Stimulated activated CD4-positive, alpha-beta T cell treated with anti-CD3 and anti-CD28 coated beads, Interleukin-4, amount 100 ng/mL, for 24 hours (primary cell): ENCODE measurements at places on chromosomes 6 and 20.

DNA sequence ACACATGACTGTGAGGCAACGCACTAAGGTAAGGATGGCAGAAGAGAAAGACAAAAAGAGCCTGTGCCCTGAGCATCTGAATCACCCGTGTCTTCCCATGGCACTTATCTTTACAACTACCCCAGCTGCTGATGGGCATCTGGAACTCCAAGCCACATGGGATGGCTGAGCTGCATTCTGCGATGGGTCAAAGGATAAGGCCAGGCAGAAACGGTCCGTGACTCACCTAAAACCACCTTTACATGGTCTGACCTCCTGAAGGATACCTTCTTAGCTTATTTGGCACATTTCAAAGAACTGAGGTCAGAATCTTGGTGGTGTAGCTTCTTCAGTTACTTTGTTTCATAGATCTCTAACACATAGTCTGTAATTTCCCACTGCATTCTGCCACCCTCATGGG lies 99.7 kb downstream of the DNAH8 start:
- DNase-seq = no peak

- no peak for DNase-seq
Measured at GRCh38 chr6:150144294-150144868, 1.5 kb downstream of the PPP1R14C start.

DNA sequence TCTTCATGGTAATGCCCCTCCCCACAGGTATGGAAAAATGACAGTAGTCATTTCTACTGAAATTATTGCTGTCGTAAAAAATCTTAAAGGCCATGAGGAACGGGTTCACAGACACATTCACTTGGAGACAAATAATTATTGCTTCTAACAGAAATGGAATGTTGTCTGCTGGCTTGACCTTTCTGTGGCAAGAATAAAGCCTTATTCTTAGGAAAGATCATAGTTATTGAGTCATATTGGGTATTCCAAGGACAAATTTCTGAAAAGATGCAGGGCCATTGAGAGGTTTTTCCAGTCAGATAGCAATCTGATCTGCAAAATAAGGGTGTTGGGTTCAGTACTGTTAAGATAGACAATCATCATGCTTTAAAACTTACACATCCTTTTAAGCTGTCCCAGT lies 29.2 kb downstream of the AKAP7 start:
- no peak for DNase-seq

DNA sequence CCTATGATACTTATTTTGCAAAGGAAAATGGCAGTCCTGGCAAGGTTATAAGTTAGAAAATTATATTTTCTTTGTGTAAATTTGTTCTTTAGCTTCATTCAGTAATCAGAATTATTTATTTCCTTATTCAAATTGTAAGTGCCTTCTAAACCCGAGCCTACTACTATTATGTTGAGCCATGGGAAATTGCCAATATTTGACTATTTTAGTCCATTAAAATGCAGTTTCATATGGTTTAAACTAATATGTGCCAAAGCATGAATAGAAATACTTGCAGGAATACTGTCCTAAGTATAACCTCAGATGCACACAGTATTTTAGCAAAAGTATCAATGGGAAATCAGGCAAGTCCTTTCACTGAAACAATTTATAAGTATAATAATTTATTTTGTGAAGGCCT lies 228.4 kb downstream of the LAMA2 start:
- DNase-seq = no peak

- no peak for DNase-seq
Measured at GRCh38 chr6:161630674-161631073, 356.8 kb upstream of the AGPAT4 start.

DNA sequence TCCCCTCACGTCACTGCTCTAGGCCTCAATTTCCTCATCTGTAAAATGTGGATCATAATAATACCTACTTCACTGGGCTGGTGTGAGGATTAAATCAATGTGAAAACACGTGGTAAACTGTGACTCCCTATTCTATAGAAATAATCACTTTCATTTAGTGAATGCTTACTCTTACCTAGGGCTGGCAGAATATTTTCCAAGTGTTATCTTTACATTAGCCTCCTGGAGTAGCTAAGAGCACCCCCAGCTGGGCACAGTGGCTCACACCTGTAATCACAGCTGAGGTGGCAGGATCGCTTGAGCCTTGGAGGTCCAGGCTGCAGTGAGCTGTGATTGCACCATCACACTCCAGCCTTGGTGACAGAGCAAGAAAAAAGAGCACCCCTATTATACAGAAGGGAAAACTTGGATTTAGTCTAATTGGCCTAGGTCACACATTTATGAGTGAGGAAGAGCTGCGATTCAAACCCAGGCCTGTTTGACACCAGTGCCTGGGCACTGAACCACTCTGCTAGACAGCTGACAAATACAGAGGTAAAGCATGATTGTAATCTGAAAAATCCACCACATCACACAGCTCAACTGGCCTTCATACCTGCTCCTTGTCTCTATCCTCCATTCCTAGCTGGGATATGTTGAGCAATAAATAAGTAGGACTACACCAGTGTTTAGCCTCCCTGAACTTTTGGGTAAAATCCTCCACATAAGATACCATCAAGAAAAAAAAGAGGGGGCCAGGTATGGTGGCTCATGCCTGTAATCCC lies 1.4 kb upstream of the SNTA1 start:
- peak; percentile 19 for DNase-seq

DNA sequence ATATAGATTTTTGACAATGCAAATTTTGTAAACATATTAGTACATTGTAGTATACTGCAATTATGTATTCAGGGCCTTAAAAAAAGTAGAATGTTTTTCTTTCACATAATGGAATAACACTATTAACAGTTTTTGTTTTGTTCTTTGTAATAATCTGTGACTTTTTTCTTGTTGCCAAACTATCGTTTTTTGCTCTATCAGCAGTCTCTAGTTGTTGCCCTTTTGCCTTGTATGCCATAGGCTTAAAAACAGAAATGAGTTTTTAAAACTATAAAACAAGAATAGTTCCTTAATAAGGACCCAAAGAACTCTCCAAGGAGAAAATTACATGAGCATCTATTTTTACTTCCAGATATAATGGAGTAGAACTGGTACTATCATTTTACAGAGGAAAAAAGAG lies 29.5 kb downstream of the REPS1 start:
- DNase-seq = no peak

DNA sequence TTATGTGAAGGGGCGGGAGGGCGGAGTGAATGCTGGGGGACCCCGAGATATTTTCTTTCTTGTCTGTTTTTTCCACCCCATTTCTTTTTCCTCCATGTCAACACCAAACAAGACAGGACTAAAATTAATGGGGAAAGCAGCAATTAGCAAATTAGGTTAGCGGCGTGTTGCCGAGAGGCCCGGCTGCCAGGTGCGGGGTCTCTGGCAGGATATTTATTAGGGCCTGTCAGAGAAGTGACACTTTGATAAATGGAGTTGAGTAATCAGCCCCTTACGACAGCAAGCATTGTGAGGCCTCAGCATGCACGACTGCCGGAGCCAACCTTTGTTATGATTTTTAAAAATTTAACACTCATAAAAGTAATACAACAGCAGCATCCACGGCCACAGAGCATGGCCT lies 193.8 kb downstream of the DHX35 start:
- DNase-seq = no peak

DNA sequence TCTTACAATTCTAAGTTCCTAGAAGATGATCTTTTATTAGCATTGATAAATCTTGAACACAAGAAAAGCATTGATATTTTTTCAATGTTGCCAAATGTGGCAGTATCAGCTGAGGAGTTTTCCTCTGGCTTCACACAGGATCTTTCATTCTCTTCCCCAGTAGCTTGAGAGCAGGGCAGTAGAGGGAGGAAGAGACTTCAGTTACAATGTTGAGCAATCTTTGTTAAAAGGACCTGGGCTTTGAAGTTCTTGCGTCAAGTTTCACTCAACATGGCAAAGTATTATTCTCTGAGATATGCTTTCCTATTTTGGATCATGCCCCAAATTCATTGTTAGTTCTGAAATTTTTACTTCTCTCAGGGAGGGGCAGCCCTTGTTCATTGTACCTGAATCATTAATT lies 238.0 kb downstream of the COL12A1 start:
- DNase-seq = no peak

DNA sequence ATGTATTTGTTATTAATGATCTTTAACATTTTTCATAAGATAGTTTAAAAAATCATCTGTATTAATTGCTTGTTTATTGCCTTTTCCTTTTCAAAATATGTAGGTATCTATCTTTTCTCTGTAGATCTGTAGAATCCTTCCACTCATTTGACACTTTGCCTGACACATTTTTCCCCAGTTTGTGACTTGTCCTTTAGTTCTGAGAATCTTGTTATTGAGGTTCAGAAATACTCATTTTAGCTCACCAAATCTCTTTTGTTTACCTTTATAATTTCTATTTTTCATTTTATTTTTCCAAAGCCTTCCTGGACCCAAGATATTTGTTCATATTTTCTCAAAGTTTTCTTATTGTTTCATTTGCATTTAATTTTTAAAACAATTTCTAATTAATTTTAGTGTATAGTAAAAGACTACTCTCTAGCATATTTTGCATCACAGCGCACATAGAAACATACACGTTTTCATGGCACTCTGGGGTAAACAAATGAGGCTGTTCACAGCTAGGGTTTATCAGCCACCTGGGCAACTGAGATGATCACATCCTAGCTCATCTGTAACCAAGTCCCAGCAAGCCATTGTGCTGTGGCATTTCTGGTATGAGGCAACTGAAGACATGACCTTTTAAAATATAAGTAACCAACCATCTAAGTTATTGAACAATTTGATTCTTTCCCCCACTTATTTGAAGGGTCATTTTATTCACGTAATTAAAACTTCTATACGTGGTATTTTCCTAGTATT lies 275.7 kb downstream of the ADGB start:
- no peak for DNase-seq

- DNase-seq = no peak
Measured at GRCh38 chr20:23092384-23092756, 6.2 kb upstream of the CD93 start.

- no peak for DNase-seq
Measured at GRCh38 chr6:15109338-15110090, 136.4 kb upstream of the JARID2 start.
